ENCODE measurements at places on chromosomes 1 and 21.

- no peak for DNase-seq
These were observed 37.3 kb upstream of the HMGN1 start for GRCh38 chr21:39386194-39386593.

GRCh38 chr1:86339014-86339812, 56.9 kb downstream of the ODF2L start:
- no peak for DNase-seq

GRCh38 chr1:31488528-31488927, 75.5 kb downstream of the SERINC2 start:
- DNase-seq, result no peak

- DNase-seq, result no peak
These were observed 199.3 kb upstream of the MAP1LC3C start for GRCh38 chr1:242197907-242198820.

DNA sequence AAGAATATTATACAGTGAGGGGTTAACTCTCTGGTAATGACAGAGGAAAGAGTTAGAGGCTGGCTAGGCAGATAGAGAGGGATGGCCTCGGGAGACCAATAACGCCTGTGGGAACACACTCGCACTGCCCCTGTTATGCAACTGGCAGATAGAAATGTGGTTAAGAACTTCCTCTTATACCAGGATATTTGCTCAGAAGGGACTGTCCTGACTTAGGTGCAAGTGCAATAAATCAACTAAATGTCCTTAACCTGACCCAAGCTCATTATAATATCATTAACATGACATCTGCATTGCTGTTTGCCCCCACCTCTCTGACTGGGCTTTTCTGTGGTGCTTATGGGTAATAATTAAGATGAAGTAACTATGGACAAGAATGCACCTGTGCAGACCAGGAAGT, 1518.0 kb downstream of the NCAM2 start:
- DNase-seq, result no peak

Measured in endothelial cell of umbilical vein (primary cell).